ENCODE measurements at places on chromosomes 13 and 19. TPM values are rescaled to one million over a fixed set of nuclear protein-coding genes. Genes with fewer than 3 reads are reported as not detected.

The FOSB gene
- total RNA-seq = 26.4 TPM

- DNase-seq = no peak
Observed at GRCh38 chr13:33116321-33117010, 100.2 kb downstream of the KL start.

DNA sequence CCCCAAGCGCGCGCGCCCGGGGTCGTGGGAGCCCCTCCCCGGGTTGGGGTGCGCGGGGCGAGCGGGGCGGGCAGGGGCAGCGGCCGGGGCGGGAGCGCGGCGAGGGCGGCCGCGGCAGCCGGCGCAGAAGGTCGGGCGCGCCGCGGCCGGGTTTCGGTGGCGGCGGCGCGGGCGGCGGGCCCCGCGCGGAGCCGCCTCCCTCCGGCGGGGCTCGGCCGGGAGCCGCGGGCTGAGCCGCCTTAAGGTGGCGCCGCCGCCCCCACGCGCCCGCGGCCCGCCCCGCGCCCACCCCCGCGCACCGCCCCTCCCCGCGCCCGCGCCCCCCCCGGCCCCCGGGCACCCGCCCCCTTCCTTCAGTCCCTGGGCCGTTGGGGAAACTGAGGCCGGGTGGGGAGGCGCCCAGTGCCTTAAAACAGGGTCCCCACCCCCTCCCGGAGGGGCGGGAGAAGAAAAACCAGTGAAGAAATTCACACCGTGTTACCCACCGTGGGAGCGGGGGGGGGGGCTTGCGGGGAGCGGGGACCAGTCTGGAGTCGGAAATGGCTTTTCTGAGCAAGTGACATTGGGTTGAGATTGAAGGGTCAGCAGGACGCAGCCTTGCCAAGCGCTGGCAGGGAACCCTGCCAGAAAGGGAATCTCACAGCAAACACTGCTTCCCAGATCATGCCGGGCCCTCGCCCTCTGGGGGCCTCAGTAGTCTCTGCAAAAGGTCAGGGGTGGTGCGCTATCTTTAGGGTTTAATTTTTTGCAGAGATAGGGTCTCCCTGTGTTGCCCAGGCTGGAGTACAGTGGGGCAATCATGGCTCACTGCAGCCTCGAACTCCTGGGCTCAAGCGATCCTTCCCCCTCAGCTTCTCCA, at the start of gene TLE2:
Gene TLE2, minus strand, starts transcription at position 216 of the 859 bp plus-strand sequence. CDS start 376 bp downstream, outside the sequence.
- no peak for DNase-seq

- DNase-seq = no peak
Observed at GRCh38 chr19:38264486-38265212, at the start of gene SPINT2. Gene SPINT2, plus strand, starts transcription at chr19:38264573. Its CDS starts 320 bp downstream, at chr19:38264893.

- DNase-seq = no peak
Observed at GRCh38 chr19:16782719-16783118, 46.5 kb upstream of the SIN3B start.

DNA sequence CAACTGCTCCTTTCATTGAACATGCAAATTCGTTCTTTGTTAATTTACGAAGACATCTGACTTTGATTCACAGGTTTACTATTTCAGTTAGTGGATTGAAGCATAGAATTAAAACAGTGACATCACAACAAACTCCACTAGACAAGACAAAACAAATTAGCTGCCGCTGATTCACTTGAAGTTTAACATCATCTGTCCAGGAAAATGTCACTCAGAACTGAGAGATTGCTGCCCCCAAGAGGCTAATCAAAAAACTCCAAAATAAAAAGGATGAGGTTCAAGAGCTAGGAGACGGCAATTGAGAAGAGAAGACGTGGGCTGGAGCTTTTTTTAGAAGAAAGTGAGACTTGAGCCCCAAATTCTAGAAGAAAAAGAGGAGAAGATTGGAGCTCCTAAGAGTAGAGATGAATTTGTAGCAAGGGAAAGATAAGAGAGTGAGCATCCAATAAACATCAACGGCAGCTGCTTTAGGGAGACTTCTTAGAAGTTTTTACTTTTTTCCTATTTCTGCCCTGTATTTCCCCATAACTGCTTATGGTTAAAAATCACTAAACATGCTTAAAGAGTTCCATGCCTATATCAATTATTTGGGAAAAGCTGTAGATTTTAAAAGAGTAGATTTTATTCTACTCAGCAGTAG, 40.8 kb upstream of the TPP2 start:
- no peak for DNase-seq

- no peak for DNase-seq
Observed at GRCh38 chr13:108033800-108034707, 181.3 kb downstream of the LIG4 start.

DNA sequence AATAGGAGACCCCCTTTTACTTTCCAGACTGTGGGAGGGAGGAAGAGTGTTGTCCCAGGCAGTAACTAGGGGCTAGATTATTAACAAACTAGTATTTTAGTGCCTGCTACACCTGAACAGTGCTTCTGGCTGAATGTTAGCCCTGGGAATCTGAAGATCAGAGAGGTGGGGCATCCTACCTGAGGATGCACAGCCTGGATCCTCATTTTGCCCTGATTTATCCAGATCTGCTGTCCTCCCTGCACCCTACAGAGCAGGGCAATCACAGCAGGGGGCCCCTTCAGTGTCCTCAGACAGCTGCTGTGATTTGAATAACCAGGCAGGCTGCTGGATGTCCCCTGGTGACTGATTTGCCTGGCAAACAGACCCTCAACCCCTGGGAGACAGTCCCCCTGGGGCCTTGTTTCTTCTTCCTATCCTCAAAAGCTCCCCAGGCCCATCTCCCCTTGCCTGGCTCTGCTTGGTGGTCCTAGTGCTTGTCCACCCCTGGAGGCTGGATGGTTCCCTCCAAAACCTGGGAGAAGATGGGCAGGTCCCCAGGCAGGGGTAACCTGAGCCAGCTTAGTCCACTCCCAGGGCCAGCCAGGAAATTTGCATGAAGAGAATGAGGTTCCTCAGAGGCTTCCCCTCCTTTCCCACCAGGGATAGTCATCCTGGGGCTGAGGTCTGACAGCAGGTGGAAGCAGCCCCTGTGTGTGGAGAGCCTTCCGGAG, at the start of gene OVOL3:
Gene OVOL3, plus strand, starts transcription at position 657 of the 713 bp plus-strand sequence. CDS start 60 bp downstream, outside the sequence.
- no peak for DNase-seq

DNA sequence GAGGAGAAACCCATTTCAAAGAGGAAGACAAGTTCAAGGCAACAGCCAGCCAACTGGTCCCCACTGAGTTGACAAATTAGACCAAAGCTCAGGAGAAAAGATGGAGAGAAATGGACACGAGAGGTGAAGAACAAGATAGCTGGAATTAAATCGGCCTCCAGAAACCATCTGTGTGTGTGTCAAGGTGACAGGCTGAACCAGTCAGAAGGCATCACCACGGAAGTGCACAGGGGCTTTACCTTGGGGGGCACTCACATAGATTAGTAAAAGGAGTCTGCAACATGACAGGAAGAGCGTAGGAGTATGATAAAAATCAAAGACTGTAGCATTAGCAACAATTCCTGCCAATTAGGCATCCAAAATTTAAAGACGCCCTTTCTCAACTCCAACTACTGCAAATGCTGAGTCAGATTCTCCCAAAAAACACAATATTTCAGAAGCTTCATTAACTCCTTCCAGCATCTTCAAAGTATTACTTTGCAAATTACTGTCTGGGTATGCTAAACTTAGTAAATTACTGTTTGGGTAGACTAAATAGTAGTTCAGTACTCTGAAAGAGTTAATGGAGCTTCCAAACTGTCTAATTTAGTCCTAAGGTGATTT, 66.2 kb downstream of the FOXO1 start:
- DNase-seq = no peak

Measured in glomerular endothelial cell (primary cell).